ENCODE measurements at places on chromosomes 16 and 17.

DNA sequence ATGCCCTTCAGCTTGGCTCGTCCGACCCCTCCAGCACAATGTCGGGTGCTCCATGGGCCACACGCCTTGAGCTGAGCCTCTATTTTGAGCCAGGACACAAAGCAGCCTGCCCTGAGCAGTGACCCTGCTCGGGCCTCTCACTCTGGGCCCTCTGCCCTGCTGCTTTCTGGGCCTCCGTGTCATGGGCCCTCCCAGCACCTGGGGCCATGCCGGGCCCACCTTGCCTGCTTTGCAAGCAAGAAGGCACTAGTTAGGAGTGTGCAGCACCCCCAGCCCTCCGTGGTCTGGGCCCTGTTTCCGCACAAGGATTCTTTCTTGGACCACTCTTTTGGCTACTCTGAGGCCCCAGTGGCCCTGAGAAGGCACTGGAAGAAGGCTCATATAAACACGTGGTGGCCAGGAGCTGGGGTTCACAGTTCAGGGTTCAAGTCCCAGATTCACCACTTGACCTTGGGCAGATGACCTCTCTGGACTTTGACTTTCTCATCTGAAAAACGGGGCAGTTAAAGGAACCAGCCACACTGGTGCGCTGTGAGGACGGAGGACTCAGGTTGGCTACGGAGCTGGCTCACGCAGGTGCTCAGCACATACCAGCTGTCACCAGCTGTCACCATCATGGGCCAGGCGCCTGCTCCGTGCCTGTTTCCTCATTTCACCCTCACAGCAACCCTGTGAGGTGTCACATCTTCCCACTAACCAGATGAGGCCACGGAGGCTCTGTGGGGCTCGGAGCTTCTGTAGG is 166.0 kb upstream of the GSE1 start:
- peak; percentile 21 for DNase-seq

GRCh38 chr17:62101090-62101489 is 36.0 kb upstream of the MED13 start:
- DNase-seq, result no peak

GRCh38 chr17:81329927-81330883 is 35.1 kb upstream of the SLC38A10 start:
- no peak for DNase-seq

DNA sequence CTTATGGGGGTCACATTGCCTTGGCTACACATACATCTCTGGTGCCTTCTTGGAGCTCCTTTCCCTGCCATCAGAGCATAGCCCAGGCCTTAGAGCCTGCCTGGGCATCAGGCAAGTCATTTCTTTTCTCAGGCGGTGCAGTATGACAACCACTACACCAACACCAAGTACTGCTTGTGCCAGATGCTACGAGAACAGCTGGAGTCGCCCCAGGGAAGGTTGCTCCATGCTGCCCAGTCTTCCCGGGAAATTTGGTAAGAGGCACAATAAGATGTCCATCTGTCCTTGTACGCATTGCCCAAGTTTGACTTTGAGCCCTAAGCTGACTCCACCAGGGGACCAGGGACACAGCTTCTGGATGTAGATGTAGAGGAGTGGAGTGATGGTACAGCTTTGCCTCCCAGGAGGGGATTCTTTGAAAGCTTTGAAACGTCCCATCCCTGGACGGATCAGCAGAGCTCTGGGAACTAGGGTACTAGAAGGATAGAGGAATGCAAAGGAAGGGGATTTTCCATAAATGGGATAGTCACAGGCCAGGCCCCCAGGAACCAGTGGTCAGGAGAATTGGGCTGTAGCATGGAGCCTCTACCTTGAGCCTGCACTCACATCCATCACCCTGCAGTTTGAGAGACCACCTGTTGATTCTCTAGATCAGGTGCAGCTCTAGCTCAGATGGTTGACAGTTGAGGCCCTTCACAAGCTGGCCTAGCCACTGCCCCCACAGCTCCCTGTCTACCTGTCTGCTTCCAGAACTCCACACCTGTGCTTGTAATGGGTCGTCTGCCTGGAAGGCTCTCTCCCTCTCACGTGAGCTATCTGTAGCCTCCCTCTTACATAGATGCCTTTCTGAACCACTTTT is 11.0 kb upstream of the NFATC3 start:
- DNase-seq, result no peak

- DNase-seq, result no peak
Observed at GRCh38 chr17:61440697-61441096, 11.5 kb upstream of the TBX4 start.

GRCh38 chr16:85378145-85379040 is 234.7 kb upstream of the GSE1 start:
- DNase-seq, result no peak

- no peak for DNase-seq
Observed at GRCh38 chr17:53719229-53719628, 103.5 kb upstream of the KIF2B start.

All from GM12864 (cell line).